Renal pelvis (tissue), 12 donors: ENCODE measurements at places on chromosomes 1 and 21.

- DNase-seq = no peak
Measured at GRCh38 chr1:96554364-96554763, 167.2 kb upstream of the PTBP2 start.

DNA sequence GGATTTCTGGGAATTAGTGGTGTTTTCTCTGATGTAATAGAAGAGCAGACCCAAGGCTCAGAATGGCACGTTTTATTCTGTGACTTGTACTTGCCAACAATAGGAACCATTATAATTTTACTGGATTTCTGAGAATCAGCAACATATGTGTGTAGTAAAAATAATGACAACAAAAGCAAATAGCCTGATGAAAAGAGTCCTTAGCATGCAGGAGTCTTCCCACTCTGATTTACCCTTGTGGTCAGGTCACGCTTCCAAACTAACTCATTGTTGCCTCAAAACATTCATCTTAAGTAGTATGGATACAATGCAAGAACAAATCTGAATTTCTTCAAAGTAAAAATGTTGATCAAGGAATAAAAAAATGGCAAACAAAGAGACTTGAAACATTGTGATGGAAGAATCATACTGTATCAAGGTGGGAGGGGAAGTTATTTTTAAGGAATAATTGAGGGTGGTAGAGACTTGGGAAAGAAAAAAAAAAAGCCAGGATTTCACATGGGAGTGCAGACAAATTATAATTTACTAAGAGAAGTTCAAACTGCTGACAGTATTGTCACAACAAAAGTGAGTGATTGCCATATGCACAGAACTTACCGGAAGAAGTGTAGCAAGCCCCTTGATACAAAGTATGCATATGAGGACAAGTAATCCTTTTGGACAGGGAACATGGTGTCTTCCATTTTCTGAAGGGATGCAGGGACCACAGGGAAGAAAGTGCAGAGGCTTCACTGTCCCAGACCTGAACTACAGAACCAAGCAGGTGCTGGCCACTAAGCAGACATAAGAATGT is 31.2 kb upstream of the RGL1 start:
- no peak for DNase-seq

DNA sequence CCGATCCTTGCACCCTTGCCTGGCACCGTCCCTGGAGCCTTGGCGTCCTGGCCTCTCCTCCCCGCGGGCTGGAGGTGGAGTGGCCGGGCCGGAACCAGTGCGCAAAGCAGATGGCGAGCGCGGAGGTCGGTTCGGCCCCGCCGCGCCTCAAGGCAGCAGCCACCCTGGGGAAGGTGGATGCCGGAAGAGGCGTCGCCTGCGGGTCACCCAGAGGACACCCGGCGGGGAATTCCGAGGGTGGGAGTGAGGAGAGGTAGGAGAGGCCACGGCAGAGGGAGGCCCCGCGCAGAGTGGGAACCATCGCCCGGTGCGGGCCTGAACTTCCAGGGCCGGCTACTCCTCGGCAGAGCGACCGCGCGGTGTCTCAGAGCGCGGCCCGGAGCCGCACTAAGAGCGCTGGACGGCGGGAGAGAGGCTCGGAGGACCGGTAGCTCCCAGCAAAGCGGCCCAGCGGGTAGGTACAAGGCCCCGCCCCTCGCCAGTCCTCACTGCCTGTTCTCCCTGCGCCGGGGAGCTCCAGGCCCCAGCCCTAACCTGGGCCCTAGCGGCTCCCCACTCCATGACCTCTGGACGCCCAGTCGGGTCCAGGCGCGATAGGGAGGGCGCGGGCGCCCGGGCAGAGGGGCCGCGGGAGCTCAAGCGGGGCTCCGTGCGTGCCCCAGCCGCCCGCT is at the start of gene RNF207:
TSS of gene RNF207 (plus strand) at position 271 of the 671 bp plus-strand sequence. CDS start 417 bp downstream, outside the sequence.
- peak; percentile 79 for DNase-seq

- DNase-seq = no peak
Measured at GRCh38 chr1:222582099-222582774, 7.5 kb downstream of the TAF1A start.

- no peak for DNase-seq
Measured at GRCh38 chr1:34887593-34887992, 28.0 kb upstream of the SMIM12 start.

DNA sequence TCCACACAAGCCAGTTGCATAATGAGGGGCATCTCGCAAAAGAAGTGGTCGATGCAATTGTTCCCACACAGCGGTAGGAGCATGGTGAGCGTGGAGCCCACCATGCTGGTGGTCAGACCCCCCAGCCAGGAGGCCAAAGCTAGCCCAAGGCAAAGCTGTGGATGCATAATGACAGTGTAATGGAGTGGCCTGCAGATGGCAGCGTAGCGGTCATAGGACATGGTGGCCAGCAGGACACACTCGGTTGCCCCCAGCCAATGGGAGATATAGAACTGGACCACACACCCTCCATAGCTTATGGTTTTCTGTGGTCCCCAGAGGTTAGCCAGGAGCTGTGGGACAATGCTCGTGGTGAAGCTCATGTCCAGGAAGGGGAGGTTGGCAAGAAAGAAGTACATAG is 4.3 kb downstream of the OR2C3 start:
- DNase-seq = no peak

- no peak for DNase-seq
Measured at GRCh38 chr1:59478822-59479221, 181.9 kb downstream of the FGGY start.

DNA sequence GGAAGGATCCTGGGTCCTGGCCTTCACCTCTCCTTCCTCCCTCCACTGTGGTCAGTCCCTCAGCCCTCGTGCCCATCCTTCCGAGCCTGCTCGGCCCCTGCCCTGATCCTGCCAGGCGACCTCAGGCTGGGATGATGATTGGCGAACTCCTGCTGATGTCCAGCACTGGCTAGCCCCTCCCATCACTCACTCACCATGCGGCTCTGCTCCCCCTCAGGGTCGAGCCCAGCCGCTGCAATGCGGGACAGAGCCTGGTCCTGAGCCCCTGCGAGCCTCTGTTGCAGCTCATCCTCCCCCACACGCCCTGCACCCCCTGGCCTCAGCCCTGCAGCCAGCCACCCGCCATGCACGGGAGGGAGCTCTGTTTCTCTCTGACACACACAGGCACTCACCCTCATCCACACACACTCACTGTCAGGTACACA is 100.2 kb downstream of the DMRTB1 start:
- DNase-seq = no peak

DNA sequence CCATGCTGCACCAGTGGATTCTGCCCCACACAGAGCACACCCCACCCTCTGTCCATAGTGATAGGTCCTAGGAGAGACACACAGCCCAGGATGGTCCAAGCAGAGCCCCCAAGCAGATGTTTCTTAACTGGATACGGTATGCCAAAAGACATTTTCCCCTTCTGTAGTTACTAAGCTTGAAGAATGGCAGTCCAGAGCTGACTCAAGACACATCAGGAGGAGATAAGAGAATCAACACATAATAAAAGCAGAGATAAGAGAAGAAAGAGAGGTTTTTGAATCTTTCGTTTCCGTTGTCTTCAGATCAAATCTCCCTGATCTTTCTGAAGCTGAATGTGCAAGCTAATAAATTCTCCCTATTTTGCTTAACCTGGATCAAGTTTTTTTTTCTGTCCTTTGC is 21.8 kb upstream of the CASQ2 start:
- DNase-seq = no peak

- DNase-seq = no peak
Measured at GRCh38 chr1:229132706-229133105, 138.2 kb upstream of the RAB4A start.

GRCh38 chr1:171424494-171424893 is 60.8 kb upstream of the PRRC2C start:
- DNase-seq = no peak

DNA sequence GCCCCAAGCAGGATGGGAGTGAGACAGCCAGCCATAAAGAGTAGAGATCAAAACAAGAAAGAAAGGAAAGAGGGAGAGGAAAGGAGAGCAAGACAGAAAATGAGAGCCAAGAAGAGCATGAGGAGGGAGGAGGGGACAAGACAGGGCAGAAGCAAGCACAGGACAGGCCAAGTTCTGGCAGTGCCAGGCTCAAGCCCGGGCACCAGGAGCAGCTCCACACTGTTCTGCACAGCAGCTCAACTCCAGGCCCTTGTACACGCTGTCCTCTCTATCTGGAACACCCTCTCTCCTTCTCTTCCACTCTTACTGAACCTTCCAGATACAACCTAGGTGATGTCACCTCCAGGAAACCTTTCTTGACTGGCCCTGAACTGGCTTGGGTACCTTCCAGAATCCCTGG is 11.7 kb downstream of the IFFO2 start:
- no peak for DNase-seq

DNA sequence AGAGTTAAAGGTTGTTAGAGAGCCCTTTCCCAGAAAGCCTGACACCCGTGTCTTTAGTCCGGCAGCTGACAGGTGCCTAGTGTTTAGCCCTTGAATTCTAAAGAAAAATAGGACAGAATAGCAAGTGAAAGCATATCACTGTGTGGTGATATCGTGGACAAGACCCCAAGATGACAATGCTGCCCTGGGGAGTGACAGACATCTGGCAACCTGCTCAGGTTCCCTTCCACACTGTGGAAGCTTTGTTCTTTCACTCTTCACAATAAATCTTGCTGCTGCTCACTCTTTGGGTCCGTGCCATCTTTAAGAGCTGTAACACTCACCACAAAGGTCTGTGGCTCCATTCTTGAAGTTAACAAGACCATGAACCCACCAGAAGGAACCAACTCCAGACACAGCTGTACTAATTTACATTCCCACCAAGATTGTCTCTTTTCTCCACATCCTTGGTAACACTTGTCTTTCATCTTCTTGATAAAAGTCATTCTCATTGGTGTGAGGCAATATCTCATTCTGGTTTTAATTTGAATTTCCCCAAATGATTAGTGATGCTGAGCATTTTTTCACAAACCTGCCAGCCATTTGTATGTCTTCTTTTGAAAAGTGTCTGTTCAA is 107.6 kb upstream of the SGIP1 start:
- DNase-seq = no peak

- DNase-seq = no peak
Measured at GRCh38 chr1:3270403-3271245, 183.8 kb upstream of the ARHGEF16 start.

DNA sequence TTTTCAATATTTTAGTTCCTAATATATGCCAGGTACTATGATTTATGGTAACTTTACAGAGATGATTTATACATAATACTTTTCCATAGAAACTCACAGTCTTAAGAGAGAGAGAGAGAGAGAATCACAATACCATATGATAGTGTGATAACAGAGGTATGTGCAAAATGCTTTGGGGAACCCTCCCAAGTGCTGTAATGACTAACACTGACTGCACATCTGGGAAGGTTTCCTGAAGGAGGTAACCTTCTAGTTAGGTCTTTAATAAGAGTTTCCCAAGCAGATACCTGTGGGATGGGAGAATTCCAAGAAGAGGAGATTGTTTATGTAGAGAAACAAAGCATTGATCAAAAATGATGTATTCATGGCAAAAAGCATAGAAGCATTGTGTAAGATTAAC is 34.6 kb upstream of the PIGC start:
- DNase-seq = no peak

DNA sequence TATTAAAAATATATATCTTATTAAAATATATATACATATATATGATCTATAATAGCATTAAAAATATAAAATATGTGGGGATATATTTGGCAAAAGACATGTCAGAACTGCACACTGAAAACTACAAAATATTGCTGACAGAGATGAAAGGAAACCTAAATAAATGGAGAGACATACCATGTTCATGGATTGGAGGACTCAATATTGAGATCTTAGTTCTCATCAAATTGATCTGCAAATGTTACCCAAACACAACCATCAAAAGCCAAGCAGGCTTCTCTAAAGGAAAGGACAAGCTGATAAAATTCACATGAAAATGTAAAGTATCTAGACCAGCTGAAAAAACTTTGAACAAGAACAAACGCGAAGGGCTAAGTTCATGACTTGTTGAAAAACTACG is 7.2 kb downstream of the NADK start:
- DNase-seq = no peak

DNA sequence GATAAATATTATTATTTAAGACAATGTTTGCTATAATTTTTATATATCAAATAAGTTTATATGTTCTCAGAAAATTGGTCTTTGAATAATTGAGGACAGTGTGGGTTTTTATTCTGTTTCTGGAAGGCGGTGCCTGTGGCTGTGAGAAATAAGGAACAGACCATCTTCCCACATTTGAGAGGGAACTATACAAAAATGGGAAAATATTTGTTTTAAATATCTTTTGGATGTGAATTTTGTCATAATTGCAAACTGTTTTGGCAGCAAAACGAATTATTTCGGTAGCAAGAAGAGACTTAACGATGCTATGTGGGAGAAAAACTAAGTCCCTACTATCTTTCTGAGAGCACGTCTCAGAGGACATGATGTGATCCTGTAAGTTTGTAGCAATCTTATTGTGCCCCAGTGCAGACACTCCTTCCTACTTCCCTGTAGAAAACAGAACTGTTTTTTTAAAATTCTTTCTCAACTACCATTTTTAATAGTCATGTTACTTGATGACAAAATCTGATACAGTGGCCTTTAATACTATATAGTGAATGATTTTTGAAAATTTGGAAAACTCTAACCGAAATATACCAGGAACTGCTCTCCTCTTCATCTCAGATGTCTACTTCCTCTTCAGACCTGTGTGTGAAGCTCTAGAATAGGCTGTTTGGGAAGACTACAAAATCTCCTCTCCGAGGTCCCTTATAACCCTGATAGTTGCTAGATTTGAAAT is 25.4 kb downstream of the PTPRC start:
- no peak for DNase-seq

GRCh38 chr1:206892351-206892984 is 4.8 kb upstream of the IL24 start:
- no peak for DNase-seq

GRCh38 chr21:44497703-44498126 is 42.3 kb downstream of the KRTAP10-1 start:
- no peak for DNase-seq

DNA sequence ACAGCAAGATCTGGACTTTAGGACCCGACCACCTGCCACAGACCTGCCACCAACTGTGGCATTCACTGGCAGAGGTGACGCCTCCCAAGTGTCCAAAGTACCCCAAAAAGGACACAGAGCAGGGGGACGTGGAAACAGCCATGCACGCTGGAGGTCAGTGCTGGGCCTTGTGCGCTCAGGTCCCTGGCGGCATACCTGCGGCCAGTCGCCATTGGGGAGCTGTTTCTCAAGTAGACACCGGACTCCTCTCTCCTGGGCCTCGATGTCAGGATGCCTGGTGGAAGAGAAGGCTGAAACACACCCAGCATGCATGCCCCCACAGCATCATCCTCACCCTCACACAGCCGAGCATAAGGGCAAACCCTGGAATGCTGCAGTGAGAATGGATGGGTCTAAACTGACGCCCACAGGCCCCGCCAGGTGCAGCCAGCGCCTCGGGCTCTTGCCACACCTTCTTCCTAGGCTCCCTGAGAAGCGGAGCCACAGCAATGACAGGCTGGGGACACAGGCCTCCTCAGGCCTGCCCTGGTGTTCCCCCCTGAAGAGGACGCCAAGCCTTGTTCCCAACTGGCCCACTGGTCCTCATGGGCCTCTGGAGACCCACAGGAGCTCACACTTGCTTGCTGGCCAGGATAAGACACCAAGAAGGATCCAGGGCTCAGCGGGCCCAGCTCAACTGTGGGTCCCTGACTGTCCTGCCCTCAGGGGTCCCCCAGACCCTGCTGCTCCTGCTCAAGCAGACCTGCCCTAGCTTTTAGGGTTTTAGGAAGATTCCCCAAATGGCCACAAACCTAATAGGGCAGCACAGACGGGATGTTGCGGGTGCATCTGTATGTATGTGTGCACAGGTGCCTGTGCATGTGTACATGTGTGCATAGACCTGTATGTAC is 7.7 kb upstream of the SPATC1L start:
- no peak for DNase-seq

- no peak for DNase-seq
Measured at GRCh38 chr1:111605576-111605975, 14.0 kb upstream of the RAP1A start.
